ENCODE measurements at places on chromosomes 2 and 18.

- H3K36me3 ChIP-seq: no peaks in the 10 kb centered on the region
- no peak for DNase-seq
- no peak overlapping the region for H3K27ac ChIP-seq
- no peaks in the 10 kb centered on the region for H3K27me3 ChIP-seq
These were observed 987.5 kb downstream of the DCDC2C start for GRCh38 chr2:4690913-4691312.

GRCh38 chr2:78568782-78569373 lies 456.6 kb upstream of the REG3G start:
- H3K36me3 ChIP-seq: no peaks in the 10 kb centered on the region
- no peaks in the 10 kb centered on the region for H3K27me3 ChIP-seq
- no peak for DNase-seq
- no peak overlapping the region for H3K27ac ChIP-seq
- no peak overlapping the region for H3K4me3 ChIP-seq

DNA sequence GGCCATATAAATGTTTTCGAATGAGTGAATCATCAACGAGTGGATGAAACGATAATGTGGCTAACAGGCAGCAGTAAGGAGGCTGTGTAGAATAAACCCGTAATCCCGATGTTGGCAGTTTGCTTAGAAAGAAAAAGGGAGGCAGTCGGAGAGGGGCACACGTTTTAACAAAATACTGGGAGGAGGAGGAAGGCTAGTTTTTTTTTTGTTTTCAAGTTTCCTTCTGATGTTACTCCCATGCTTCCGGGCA lies 476 bp upstream of the MSH2 start:
- H3K27ac ChIP-seq: peak overlapping the region; percentile 98
- H3K4me1 ChIP-seq: peaks cover 31% of the 10 kb centered on the region
- no peak for DNase-seq
- peaks cover 28% of the 10 kb centered on the region for H3K36me3 ChIP-seq

DNA sequence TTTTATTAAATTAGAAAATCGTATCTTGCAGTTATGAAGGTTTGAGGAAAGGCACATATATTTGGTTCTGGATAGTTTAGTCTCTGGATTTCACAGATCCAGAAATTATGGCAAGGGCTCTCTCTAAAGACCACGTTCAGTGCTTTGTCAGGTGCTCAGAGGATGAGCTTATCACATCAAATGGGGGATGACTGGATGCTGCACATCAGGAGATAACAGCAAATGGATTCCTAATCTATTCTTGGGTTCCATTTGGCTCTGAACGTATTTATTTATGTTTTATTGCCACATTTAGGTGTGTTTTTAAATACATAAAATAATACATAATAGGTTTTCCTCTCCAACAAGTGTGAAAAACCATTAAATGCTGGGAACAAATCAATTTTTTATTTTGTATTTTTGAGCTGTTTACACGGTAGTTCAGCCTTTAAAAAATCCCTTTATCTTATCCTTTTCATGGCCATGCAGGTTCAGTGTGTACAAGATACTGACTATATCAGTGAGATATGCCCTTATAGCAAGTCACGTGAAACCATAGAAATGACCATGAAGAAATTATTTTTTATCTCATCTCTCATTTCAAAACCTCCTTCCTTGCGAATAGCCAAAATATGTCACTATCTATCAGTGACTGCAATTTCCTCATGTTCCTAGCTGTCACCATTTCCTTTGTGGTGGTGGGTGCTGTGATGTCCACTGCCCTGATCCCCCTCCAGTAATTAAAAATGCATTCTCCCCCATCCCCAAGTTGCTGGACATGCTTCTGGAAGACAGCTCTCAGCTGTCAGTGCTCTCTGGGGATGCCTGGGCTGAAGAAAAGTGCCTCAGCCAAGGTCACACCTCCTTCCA lies 25.9 kb upstream of the CXCR4 start:
- no peaks in the 10 kb centered on the region for H3K36me3 ChIP-seq
- H3K4me3 ChIP-seq: no peak overlapping the region
- H3K27ac ChIP-seq: no peak overlapping the region
- DNase-seq: no peak

DNA sequence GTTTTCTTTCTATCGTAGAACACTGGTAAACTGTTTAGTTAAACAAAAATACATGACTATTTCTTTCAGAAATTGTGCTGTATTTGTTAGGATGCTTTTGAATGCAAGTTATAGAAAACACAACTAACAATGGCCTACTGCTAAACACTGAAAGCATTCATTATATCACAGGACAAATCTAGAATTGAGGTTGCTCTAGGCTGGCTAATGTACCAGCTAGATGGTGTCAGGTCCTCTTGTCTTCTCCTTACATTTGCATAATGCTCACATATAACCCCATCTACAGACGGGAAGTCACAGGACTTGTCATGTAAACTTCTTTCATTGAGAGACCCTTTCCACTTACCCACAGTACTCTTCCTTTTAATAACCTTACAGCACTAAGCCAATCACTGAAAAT lies 586.8 kb downstream of the DSC3 start:
- no peak overlapping the region for H3K4me3 ChIP-seq
- H3K4me1 ChIP-seq: no peaks in the 10 kb centered on the region
- H3K27ac ChIP-seq: no peak overlapping the region

GRCh38 chr2:219688560-219689445 lies 61.4 kb downstream of the SLC4A3 start:
- peaks cover 21% of the 10 kb centered on the region for H3K27me3 ChIP-seq
- peaks cover 26% of the 10 kb centered on the region for H3K4me1 ChIP-seq
- H3K27ac ChIP-seq: no peak overlapping the region
